ENCODE measurements at places on chromosomes 6 and 20.

GRCh38 chr6:34791164-34791700 is 651 bp upstream of the BLTP3A start:
- peak; percentile 78 for DNase-seq

GRCh38 chr6:157898640-157899039 is 75.6 kb downstream of the SNX9 start:
- DNase-seq: no peak

DNA sequence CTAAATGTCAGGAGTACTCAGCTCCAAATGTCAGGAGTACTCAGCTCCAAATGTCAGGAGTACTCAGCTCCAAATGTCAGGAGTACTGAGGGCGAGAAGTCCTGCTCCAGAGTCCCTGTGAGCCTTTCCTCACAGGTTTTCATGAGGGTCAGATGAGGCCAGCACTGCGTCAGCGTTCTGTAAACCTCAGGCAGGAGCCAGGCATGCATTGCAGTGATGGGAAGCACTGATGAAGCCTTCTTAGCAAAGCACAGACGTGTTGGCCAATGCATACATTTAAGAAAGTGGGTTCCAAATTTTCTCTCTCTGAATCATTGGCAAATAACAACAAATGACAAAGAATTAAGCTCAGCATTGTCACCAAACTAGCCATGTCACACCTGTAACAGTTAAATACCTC is 254.9 kb downstream of the ZNF217 start:
- no peak for DNase-seq

DNA sequence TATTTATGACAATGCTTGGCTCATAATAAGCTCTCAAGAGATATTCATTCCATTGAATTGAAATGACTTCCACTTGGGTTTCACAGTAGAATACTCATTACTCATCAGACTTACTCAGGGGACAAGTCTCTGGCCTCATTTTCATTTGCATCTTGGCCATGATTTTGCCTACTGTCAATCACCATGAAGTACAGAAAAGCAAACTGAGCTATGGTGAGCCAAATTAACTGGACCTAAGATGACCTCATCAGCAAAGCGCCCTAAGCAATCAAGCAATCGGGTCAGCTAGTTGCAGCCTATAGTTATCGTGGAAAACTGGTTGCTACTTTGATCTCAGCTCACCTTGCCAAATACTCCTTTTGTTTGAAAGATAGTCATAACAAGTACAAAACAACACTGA is 494.7 kb upstream of the SLC35B3 start:
- no peak for DNase-seq

DNA sequence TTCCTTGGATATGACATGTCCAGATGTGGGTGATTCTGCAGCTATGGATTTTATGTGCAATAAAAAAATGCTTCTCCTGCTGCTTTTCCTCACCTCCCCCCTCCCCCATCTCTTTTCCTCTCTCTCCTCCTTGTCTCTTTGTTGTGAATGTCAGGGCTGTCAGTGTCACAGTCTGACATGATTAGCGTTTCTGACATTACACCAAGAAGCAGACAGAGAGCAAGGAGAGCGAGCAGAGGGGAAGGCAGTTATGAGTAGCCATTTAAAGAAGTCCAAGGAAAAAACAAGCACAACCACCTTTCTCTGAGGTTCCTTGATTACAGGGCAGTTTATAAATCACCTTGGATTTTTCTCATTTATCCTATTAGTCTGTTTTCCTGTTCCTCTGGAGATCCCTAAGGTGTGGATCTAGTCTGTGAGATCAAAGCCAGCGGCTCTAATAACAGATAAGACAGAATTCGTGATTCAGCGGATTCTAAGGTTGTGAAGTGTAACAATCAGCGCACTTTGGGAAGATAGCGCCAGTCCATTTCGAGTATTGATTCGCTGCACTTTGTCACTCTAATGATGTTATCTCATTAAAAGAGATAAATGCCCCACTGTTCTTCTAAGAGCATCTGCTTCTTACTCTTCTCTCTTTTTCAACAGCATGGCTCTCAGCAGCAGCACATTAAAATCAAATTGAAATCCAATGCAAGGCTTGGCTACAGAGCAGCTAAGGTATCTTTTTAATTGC is 101.4 kb downstream of the BACH2 start:
- DNase-seq: no peak

DNA sequence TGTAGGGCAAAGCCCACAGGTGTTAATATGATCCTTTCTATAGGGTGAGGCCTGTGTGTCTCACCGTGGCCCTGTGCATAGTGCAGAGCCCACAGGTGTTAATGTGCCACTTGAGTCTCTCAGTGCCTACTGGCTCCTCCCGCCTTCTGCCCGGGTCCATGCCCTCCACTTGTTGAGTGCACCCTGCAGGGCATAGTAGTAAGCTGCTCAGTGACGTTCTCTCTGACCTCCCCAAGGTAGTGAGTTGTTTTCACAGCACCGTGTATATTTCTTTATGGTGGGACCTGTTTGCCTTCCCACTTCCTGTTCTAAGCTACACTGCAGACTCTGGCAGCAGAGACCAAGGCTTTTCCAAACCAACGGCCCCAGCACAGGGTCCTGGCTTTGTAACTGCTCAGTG is 64.5 kb upstream of the SLC22A1 start:
- DNase-seq: no peak

GRCh38 chr20:23034721-23035671 is at the start of gene SSTR4:
Gene SSTR4 (plus strand): TSS chr20:23035312. CDS start chr20:23035484, 172 bp downstream.
- DNase-seq: no peak

DNA sequence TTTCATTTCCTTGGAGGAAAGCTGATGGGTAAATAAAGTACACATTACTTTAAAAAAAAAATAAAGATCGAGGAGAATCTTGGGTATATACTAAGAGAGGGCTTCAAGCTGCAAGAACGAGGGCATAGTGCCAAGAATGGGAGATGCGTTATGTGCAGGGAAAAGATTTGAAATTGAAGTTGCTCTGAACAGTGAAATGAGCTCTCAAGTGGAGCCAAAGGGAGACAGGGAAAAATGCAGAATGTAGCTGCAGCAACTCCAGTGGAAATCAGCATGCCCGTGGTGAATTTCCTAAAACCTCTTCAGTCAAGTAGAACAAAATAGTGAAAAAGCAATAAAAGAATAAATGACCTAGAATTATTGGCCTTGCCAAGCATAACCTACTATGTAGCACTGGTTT is 11.4 kb upstream of the COL9A1 start:
- no peak for DNase-seq

DNA sequence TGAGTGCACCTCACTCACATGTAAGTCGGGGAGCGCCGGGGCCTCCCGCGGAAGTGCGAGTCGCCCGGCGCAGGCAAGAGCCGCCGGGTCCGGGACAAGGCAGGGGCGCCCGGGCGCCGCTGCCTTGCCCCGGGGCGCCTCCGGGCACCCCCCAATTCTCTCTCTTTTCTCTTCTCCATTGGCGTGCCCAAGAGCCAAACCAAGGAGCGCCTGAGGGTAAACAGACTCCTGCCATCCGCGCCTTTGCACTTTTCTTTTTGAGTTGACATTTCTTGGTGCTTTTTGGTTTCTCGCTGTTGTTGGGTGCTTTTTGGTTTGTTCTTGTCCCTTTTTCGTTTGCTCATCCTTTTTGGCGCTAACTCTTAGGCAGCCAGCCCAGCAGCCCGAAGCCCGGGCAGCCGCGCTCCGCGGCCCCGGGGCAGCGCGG is 36.8 kb downstream of the GNAS start:
- DNase-seq: no peak

- peak; percentile 67 for DNase-seq
Measured at GRCh38 chr6:70166088-70166958, 136.6 kb downstream of the COL9A1 start.

DNA sequence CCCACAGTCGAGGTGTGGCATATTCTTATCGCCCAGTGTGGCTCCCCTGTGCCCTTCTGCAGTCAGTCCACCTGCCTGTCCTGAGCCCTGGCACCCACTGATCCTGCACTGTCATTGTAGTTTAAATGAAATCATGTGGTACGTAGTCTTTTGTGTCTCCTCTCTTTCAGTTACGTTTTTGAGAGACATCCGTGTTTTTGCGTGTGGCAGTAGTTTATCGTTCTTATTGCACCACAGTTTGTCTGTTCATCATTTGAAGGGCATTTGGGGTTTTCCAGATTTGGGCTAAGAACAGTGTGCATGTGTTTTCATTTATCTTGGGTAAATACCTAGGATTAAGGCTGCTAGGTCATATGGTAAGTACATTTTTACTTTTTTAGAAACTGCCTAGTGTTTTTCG is 49.3 kb downstream of the SPATA2 start:
- DNase-seq: no peak

- no peak for DNase-seq
Measured at GRCh38 chr6:133637874-133638273, 251.0 kb upstream of the TCF21 start.

- no peak for DNase-seq
Measured at GRCh38 chr20:44997171-44997570, 30.9 kb downstream of the STK4 start.

- DNase-seq: no peak
Measured at GRCh38 chr20:10928841-10929421, 255.1 kb upstream of the JAG1 start.

- DNase-seq: no peak
Measured at GRCh38 chr20:46347841-46348803, 39.8 kb upstream of the CDH22 start.

DNA sequence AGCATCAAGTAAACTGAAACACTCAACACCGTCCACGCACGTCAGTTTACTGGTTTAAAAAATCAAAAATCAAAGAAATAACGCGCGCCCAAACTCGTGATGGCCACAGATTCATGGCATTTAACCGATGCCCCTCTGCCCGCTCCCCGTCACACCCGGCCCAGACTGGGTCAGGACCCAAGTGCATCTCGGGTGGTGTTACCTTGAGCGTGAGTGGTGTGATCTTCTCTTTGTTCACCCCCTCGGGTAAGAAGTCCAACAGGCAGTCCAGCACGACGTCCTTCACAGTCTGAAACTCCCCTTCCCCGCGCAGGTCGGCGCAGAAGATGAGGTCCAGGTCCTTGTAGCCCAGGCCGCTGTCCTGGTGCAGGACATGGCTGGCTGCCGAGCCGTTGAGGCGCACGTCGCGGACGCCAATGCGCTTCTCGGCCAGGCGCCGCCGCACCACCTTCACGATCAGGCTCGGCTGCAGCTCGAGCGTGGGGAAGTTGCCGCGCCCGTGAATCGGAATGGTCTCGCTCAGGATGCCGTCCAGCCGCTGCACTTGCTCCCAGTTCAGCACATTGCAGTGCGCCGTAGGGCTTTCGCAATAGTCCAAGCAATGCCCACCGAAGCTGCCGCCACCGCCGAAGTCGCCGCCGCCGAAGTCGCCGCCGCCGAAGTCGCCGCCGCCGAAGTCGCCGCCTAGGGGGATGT is 945 bp downstream of the TENT5A start:
- peak; percentile 71 for DNase-seq

- no peak for DNase-seq
Measured at GRCh38 chr6:112665114-112665513, 318.0 kb downstream of the RFPL4B start.

DNA sequence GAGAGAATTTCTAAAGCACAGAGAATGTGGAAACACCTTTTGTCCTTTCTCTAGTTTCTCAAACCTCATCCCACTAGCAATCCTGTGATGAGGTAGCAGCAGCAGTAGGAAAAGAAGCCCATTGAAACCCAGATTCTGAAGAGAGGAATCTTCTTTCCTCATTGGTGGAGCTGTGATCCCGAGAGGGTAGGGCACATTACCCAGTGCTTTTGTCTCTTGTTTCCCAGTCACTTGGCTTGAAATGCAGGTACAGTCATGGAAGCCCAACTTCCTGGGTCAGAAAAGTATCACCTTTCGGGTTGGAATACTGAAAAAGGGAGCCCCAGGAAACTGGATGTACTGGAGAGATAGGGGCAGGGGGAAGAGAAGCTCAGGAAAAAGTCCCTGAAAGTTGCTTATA is 417.4 kb downstream of the TBC1D32 start:
- DNase-seq: no peak

DNA sequence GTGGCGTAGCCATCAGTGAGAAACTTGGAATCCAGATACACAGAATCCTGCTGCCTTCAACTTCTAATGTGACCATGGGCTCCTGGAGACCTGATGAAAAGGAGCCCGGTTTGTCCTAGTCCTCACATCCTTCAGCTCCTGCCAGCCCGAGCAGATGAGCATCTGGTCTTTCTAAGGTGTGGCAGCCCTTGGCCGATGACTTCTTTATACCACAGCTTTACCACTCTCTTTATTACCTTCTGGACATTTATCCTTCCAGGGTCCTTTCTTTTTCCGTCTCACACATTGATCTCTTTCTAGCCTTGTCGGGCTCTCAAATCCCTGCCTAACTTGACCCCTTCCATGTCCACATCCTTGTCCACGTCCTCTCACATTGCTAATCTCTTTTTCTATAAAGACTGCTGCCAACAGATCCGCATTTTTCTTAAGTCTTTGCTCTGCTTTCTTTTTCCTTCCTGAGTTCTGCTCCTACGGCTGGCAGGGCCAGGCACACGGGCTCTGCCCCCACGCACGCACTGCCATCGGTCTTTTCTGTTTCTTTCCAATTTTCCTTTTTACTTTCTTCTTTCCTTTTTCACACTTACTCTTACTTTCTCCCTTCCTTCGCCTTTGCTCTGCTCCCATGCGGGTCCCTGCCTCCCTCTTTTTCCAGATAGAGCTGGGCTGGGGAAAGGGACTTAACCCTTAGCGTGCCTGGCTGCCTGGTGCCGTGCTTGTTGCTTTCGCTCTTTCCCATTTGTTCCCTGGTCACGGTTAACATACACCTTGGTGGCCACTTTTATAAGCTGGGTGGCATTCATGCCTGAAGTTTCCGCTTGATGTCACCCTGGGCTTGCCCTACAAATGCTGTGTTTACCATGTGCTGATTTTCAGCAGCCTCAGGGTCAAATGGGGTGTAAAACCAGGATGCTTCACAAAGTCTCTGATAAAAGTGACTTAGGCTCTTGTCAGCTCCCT is 9.4 kb upstream of the GMPR start:
- DNase-seq: no peak

DNA sequence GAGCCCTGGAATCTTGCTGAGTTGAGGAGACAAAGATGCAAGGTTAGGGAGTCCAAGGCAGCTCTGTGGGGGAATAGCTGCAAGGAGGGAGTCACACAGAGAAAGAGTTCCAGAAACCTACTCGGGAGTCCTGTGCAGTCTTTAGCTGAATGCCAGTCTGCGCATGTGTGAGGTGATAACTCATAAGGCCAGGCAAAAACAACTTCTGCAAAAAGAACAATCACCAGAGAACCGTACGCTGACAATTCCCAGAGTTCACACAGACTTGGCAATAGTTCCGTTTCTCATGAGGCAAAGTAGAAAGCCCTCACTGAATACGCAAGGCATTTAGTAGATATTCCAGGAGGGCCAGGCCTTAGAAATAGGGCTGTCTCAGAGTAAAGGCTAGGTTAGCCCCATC is 135.2 kb upstream of the TAB2 start:
- peak; percentile 66 for DNase-seq

DNA sequence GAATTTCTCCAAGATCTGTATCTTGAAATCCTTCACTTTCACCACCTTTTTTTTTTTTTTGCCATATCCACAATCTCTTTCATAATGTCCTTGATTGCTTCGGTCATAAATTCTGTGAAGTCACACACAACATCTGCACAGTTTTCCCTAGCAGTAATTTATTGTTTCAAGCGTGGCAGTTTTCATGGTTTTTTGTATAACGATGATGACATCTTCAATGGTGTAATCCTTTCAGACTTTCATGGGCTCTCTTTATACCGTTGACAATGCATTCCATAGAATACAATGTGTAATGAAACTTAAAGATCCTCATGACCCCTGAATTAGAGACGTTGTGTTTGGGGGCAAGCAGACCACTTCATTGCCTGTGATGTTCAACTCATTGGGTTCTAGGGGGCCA is 693.1 kb downstream of the PTPRT start:
- DNase-seq: no peak
